ENCODE measurements at places on chromosomes 4 and X. TPM values are rescaled to one million over a fixed set of nuclear protein-coding genes. Genes with fewer than 3 reads are reported as not detected.

TLR3 gene
- polyA plus RNA-seq: 1.7 TPM

DNA sequence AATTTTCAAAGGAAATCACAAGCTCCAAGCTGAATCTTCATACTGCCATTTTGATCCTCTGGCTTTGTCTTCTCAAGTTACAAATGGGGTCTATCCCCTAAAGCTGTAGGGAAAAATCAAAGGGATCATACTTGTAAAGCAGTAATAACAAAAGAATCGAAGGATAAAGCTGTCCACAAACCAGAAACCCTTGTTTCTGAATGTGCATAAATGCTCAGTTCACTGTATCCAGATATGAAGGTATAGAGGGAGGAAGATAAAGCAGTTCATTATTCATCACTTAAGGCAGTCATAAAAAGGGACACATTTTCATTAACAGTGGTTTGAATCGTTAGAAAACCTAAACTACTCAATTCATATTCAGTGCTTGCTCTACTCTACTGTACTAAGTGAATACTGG, 33.2 kb upstream of the RPS6KA6 start:
- DNase-seq: no peak

- DNase-seq: no peak
These were observed 25.0 kb downstream of the CCNQ start for GRCh38 chrX:153573984-153574383.

DNA sequence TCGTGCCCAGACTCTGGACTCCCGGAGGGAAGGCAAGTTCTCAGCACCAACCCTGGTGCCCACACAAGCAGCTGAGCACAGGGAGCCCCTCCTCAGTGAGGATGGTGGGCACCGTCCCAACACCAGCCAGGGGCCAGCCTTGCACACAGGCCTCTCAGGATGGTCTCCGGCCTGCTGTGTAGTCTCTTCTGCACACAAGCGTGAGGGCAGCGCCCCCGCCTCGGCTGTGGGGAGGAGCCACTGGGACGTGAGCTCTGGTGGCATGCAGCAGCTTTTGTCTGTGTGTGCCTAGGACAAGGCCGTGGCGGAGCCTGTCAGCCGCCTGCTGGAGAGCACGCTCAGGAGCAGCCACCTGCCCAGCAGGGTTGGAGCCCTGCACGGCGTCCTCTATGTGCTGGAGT, 16.1 kb upstream of the MSANTD1 start:
- no peak for DNase-seq

GRCh38 chr4:7772711-7773385, 166.8 kb downstream of the AFAP1 start:
- DNase-seq: no peak

DNA sequence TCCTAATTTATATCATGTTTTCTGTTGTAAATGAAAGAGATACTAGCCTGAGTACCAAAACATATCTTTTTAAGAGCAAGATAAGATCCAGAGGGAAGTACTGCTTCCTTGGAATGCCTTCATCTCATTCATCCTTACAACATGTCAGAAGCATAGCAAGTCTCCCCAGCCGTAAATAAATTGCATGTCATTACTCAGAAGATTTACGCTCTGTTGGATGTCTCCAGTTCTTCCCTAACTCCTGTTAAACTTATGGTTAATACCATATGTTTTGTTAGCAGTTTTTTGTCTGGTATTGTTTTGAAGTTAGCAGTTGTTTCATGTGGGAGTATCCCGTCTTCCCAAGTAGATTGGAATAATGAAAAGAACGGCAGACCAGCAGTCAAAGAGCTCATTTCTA, 7.5 kb upstream of the GPC3 start:
- DNase-seq: no peak

GRCh38 chr4:136992032-136992431, 540.3 kb downstream of the PCDH18 start:
- DNase-seq: no peak

GRCh38 chr4:182449186-182449929, 206.2 kb downstream of the TENM3 start:
- no peak for DNase-seq

GRCh38 chr4:158936238-158936637, 166.6 kb upstream of the RAPGEF2 start:
- DNase-seq: no peak

POLN gene
- 2.9 TPM for polyA plus RNA-seq

DNA sequence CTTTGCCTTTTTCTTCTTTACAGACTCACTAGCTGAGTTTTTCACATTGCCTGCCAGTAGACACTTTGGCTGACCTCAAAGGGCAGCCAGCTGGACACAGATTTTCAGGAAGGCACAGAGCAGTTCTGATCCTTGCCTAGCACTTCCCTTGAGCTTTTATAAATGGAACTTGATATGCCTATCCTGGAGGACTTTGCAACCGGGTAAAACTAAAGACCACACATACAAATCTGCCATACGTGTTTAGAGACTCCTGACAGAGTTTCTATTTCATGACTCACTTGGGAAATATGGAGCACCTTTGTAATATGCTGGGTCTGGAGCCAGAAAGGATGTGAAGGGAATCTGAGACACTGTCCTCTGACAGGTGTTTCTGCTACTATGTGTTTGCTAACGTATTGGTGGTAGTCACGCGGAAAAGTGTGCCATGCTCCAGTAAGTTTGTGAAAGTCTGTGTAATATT, 56.7 kb upstream of the RASSF6 start:
- DNase-seq: no peak

BEX3 gene
- 218 TPM for polyA plus RNA-seq

ADH6 gene
- 1.5 TPM for polyA plus RNA-seq

DNA sequence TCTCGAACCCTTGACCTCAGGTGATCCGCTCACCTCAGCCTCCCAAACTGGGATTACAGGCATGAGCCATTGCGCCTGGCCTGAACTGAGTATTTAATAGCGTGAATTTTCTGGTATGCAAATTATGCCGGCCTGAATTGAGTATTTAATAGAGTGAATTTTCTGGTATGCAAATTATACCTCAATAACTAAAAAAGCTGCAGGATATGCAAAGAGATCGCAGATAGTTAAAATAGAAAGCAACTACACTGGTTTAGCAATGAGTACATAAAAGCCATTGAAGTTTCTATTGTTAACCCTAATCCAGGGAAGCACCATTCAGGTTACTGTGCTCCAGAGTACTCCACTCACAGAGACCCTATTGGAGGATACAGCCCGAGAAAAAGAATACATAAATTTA, 22.8 kb downstream of the FBXW7 start:
- no peak for DNase-seq

DNA sequence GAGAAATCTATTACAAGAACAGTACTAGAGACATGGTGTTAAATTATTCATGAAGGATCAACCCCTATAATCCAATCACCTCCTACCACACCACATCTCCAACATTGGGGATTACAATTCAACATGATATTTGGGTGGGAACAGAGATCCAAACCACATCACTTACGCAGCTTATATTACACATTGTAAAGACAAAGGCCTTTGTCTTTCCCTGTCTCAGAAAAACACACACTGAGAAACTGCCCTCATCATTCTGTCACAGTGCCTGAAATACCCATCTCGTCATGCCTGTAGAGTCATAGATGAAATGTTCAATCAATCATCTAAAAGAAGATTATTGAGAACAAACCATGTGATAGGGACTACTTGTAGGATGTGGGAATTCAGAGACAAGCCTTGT, 558.8 kb upstream of the GRIA3 start:
- DNase-seq: no peak

GRCh38 chrX:44708470-44708869, 135.4 kb upstream of the DUSP21 start:
- no peak for DNase-seq

TMPRSS11A gene
- polyA plus RNA-seq: 0.91 TPM

DNA sequence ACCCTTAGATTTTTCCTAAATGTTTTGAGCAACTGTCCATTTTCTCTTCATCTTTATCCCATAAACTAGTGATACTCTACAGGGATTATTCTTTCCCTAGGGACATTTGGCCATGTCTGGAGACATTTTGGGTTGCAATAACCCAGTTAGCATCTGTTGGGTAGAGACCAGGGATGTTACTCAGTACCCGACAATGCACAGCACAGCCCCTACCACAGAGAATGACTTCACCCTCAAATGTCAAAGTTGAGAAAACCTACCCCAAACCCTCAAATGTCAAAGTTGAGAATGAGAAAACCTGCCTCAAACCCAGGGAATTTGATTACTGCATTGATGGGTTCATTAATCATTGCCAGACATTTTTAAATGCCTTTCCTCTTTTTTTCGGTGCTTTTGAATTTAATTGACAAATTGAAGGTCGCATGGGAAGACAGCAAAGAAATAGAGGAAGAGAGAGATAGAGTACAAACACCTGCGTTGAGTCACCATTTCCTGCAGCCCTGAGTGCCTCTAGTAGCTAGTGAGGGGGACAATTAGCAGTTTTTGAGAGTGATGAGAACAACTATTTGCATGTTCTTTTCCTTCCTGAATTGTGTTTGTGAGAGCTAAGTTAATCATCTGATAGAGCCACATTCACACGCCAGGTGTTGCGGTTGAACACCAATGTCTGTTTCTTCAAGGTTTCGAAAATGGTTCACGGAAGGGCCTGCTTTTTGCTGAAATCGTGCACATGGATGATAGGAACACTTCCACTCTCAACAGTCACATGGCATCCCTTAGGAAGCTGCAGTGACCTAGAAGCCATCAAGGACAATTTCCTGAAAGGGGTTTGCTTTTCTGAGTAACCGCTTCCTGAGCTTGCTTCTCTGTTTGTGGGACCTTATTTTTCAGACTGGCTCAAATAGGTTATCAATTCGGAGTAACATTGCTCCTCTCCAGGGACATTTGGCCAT, 203.9 kb upstream of the VCX3A start:
- DNase-seq: no peak

C4orf46 gene
- polyA plus RNA-seq: 6.4 TPM

DNA sequence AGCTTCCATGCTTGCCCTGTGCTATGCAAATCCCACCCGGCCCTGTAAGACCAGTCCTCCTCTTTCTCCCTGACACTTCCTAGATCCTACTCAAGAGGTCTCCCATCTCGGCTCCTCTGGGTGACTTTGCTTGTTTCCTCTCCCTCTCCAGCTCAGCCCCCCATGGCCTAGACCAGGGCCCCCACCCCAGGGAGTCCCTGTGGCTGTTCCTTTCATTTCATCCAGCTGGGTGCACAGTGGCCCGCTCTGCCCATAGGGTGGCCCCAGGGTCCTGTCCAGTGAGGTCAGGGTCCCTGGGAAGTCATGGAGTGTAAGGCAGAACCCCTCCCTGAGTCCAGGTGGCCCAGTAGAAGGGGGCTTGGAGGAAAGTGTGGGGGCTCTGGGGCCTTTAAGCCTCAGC, 52.3 kb upstream of the NKX1-1 start:
- DNase-seq: no peak

DNA sequence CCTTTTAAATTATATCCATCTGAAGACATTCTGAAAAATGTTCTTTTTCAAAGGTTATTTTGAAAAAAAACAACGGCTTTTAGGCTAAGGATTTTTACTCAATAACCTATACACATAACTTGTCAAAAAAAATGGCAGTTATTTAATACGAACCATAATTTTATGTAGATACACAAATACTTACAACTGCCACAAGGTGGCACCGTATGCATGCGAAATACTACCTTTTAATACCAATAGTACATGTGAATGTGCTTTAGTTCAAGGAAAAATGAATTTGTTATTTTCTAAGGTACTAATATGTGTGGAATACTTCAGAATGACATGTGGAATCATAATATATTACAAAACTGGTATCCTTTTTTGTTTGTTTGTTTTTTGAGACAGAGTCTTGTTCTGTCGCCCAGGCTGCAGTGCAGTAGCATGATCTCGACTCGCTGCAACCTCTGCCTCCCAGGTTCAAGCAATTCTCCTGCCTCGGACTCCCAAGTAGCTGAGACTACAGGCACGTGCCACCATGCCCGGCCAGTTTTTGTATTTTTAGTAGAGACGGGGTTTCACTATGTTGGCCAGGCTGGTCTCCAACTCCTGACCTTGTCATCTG, 4.6 kb upstream of the MAD2L1 start:
- peak; percentile 51 for DNase-seq

GRCh38 chr4:110540581-110540980, 64.6 kb downstream of the ENPEP start:
- DNase-seq: no peak

AFF2 gene
- polyA plus RNA-seq: 1.3 TPM
